ENCODE measurements at places on chromosomes 1 and 21. TPM values are rescaled to one million over a fixed set of nuclear protein-coding genes. Genes with fewer than 3 reads are reported as not detected.

PCP4 gene
- 34.8 TPM for total RNA-seq

PRPF38B gene
- total RNA-seq = 18.9 TPM

ANGPTL3 gene
- not detected for total RNA-seq

DIPK1A gene
- total RNA-seq = 39.7 TPM

NTMT2 gene
- total RNA-seq = not detected
